Stimulated activated CD4-positive, alpha-beta T cell treated with anti-CD3 and anti-CD28 coated beads, Interleukin-15, amount 100 ng/mL, for 24 hours (primary cell): ENCODE measurements at places on chromosomes 13 and 19.
A peak's percentile ranks its signal among the peaks of the same experiment; 100 is the strongest.

DNA sequence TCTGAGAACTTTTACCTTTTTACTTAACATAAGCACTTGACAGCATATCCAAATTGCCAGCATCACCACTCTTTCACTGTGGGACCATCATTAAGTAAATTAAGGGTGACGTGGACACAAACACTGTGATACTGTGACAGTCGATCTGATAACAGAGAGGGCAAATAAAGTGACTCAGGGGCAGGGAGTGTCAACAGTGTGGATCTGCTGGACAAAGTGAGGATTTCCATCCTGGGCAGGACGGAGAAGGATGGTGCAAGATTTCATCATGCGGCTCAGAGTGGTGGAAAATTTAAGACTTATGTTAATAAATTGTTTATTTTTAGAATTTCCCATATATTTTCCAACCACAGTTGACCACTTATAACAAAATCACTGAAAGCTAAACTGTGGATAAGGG lies 60.0 kb upstream of the WDFY2 start:
- DNase-seq, result no peak

- DNase-seq, result no peak
Measured at GRCh38 chr13:23960566-23961156, 63.4 kb upstream of the C1QTNF9B start.

DNA sequence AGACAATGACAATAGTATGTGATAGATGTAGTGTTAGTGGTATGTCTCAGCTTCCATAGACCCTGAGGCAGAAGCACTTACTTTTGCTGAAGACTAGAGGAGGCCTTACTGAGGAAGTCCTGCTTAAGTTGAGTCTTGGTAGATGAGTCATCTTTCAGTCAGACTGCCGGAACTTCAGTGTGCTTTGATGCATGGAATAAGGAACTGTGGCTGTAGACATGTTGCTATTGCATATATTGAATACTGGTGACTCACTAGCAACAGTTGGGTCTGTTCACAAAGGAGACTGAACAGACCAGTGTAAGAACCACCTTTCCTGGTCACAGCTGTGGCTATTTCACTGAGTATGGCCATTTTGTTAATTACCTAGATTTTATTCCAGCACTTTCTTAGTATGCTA lies 1000.6 kb downstream of the OLFM4 start:
- DNase-seq, result no peak

- no peak for DNase-seq
Measured at GRCh38 chr19:57096685-57097361, 23.0 kb upstream of the USP29 start.

DNA sequence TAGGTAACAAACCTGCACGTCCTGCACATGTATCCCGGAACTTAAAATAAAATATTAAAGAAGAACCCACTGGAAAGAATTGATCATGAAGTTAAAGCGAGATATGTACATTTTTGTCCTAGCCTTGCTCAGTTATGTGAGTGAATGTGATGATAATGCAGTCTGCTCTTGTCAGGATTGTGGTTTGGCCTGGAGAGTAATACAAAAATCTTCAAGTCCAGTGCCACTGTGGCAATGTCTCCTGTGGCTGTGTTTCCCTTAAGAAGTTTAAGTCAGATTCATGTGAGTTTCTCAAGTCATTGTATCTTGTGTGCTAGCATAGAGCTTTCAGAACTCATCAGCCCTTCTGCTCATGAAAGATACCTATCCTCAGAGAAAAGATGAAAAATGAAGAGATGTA lies 18.0 kb upstream of the ITGBL1 start:
- DNase-seq, result no peak

DNA sequence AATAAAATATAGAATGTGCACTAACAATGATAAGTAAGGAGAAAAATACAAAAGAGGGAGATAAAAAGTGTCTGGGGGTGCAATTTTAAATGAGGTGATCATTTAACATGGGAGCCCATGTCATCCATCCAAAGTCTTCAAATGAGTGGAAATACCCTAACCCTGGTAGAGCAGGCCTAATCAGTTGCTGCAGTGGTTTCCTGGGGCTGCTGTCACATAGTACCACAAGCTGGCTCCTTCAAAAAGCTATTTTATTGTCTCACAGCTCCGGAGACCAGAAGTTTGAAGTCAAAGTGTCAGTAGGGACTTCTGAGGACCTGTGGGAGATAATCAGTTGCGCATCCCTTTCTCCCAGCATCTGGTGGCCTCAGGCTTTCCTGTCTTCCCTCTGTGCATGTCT lies 717.9 kb downstream of the DIAPH3 start:
- no peak for DNase-seq

DNA sequence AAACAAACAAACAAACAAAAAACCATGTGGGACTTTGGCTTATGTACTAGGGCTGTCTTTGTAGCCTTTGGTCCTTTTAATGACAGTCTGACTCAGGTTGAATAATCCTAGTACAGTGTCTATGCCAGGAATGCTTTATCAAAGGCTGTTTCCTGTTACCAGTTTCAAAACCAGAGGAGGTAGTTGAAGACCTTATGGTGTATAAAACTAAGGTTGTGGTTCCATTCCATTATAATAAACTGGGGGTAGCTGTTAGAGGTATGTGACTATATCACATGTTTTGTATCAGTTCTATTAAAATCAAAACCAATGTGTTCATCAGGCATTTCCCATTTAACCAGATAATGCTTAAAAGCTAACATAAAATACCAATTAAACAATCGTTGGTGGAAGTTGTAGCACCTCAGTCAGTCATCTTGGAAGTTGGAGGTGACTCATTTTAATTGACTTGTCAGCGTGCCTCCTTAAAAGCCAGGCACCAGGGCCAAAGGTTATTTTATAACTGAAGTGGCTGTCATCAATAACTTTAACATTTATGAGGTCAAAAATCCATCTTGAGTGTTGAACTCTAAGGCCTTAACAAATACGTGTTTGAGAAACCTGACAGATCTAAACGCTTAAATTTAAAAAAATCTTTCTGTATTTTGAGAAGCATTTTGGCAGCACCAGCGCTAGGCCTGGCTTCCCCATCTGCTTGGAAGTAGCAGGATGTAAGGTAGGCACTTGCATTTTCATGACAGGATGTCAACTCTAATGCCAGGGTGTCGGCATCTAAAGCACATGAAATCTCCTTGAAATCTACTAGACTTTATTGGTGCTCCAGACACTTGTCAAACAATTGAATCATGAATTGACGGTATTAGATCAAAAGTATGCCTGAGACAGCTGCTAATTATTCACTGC lies 162.5 kb downstream of the LMO7 start:
- DNase-seq, result peak; percentile 18

GRCh38 chr19:2427429-2428320 lies at the start of gene TIMM13:
TIMM13 (minus strand) TSS chr19:2427586; CDS start chr19:2427533, 53 bp downstream.
- DNase-seq, result peak; percentile 97

DNA sequence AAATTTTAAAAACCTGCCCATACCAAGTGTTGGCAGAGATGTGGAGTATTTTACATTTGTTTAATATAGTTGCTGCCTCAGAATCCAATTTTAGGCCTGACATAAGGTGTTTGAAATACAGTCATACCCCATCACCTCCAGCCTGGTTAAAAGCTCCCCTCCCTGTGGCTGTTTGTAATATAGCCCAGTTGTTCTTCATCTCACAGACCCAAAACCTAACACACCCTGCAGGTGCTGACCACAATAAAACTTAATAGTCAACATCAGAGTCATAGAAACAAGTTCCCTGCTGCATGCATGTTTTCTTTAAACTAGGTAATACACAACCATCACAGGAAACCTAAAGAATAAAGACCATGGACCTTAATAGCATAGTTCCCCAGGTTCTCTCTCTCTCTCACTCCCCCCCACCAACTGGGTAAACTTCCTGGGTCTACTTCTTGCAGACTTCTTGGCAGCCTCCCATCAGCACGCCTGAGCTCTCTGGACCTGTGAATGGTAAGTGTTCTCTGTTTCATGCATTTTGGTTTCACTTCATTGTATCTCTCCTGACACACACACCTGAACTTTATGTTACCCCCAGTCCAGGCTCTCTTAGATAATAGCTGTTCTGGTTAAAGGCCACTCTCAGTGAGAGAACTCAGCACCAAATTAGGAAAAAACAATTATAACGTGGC lies 1369.9 kb downstream of the EFNB2 start:
- no peak for DNase-seq

DNA sequence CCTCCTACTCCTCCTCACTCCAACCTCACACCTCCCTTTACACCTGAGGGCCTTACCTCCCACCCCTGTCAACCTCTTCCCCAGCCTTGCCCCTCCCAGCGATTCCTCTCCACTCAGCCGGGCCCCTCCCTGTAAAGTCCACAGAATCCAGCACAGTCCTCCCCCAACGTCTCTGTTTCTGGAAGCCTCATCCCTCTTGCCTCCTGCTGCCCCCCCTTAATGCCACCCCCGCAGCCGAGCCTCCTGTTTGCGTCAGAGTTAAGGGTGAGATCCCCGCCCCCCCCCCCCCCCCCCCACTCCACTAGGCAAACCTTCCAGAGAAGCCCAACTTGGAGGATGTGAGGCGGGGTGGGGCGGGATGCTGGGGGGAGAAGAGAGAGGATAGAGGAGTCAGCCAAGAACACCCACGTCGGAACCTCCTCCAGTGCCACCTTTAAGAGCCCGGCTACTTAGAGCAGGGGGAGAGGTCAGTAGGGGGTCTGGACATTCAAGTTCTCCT lies 2.1 kb downstream of the UNC13A start:
- no peak for DNase-seq

DNA sequence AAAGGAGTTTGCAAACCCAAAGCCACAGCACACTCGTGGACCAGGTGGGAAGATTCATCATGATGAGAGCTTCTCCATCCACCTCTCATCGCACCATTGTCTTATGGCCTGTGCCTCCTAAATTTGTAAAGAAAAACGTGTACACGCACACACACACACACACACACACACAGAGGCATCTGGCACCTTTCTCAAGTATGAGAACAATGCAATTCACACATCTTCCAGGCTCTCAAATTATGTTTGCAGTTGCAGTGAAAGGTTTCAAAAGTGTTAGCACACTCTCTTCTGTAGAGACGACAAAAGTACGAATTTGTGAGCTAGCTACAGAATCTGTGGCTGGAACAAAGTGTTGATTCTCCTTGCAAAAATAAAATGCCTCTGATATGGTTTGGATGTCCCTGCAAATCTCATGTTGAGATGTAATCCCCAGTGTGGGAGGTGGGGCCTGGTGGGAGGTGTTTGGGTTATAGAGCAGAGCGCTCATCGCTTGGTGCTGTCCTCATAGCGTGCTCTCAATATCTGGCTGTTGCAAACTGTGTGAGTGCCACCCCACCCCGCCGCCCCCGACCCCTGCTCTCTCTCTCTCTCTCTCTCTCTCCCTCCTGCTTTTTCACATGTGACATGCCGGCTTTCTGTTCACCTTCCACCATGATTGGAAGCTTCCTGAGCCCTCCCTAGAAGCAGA lies 21.8 kb upstream of the RAB20 start:
- no peak for DNase-seq

GRCh38 chr19:8239528-8240273 lies 30.5 kb downstream of the CERS4 start:
- DNase-seq, result no peak

DNA sequence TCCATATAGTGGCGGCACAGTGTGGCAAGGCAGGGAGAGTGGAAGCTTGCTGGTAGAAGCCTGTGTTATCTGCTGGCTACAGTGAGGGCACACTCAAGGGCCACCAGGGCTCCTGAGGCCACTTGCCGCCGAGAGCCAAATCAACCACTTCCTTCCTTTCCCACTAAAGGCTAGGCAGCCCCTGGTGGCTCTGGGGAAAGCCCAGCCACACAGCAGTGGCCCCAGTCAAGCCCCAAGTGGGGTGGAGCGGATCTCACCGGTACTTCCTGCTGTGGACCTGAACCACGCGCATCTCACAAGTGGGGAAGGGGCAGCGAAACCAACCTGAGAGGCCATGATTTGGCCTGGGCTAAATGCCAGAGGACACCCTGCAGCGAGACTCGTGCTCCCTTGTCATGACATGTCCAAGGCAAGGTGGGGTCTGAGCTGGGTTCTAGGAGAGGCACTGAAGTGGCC lies 21.9 kb upstream of the SLC35E1 start:
- DNase-seq, result peak; percentile 57

GRCh38 chr13:28494504-28494777 lies 487 bp downstream of the FLT1 start:
- DNase-seq, result peak; percentile 29

DNA sequence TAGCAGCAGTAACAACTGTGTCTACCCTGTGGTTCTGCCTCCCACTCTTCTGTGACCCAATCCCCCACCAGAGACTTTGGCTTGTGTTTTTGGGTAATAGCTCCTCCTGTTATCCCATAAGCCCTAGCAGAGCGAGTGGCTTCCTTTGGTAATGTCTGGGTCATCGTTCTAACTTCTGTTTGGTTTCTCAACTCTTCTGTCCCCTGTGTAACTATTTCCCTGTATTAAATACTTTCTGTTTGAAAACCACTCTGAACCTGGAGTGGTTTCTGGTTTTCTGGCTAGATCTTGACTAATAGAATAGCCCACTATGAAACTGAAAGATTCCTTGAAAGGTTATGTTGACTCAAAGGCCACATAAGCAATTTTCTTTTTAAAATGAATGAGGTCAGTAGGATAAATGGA lies 350.0 kb downstream of the DCT start:
- no peak for DNase-seq

DNA sequence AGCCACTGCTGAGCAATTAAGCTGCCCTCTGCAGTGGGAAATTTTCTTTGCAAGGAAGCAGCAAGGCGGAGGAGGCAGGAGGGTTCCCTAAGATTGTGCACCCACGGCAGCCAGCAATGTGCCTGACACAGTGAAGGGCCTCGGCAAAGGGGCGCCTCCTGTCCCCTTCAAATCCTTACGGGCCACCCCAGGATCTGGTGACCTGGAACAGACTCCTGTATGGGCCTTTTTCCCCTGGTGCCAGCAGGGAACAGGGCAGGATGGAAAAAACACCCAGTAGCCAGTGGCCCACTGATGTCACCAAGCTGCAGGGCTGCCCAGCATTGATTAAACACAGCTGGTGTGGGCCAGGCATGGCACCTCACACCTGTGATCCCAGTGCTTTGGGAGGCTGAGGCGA lies 86.7 kb downstream of the GNG7 start:
- no peak for DNase-seq

GRCh38 chr19:51372021-51372648 lies 319 bp downstream of the NKG7 start:
- no peak for DNase-seq

GRCh38 chr13:67549331-67549730 lies 319.2 kb upstream of the PCDH9 start:
- DNase-seq, result no peak

GRCh38 chr19:39582891-39583625 lies 19.3 kb upstream of the LGALS13 start:
- peak; percentile 29 for DNase-seq

- no peak for DNase-seq
Measured at GRCh38 chr19:30227012-30227621, 145.1 kb upstream of the ZNF536 start.

- peak; percentile 48 for DNase-seq
Measured at GRCh38 chr13:31038834-31039552, 106.5 kb downstream of the TEX26 start.

- DNase-seq, result peak; percentile 30
Measured at GRCh38 chr19:32873247-32873959, 3.8 kb upstream of the SLC7A9 start.
